ENCODE measurements at places on chromosomes 4 and X. TPM values are rescaled to one million over a fixed set of nuclear protein-coding genes. Genes with fewer than 3 reads are reported as not detected.

Gene GPR119
- not detected for total RNA-seq

Gene RNF128
- not detected for total RNA-seq

DNA sequence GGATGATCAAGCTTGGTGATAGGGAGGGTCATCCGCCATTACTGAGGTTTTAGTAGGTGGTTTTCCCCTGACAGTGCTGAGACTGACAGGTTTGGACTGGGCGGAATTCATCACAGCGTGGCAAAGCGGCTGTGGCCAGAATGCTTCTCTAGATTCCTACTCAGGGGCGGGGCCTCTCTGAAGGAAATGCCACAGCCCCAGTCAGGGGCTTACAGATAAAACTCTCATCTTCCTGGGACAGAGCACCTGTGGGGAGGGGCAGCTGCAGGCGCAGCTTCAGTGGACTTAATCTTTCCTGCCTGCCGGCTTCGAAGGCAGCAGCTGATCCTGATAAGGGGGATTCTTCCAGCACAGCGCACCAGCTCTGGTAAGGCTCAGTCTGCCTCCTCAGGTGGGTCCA is 316.7 kb downstream of the RPA4 start:
- no peak for DNase-seq

Gene FGF2
- total RNA-seq, result 4.2 TPM

- DNase-seq, result no peak
Observed at GRCh38 chrX:132199941-132200340, 19.3 kb downstream of the RAP2C start.

DNA sequence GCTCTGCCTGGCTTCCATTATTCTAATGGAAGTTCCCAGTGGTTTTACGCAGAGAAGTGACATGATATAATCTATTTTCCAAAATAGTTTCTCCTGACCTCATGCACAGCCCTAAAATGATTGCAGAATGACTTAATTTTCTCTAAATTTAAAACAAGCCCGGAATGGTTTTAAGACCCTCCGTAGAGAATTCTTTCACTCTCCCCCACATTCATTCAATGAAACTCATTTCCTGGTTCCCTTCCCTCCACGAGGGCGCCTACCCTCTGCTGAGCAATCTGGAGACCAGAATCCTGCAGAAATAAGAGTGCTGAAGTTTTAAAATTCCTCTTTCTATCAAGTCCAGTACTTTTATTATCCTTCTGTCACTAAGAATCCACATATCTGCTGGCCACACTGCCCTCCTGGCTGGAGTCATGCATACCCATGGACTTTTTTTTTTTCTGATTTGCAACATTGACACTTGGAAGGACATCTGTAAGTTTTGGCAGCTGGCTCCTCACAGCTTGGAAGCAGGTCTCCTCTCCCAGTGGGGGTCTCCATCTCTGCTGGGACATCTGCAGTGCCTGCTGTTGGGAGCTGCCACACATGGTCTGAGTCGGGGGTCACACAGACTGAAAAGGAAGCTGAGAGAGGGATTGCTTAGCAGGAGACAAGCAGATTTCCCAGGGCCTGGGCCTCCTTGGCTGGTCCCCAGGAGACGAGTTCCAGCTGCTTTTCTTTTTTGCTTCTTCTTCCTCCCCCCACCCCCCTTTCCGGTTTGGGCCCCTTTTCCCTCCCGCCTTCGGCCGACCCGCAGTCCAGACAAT is 86.1 kb downstream of the SOWAHB start:
- DNase-seq, result no peak

DNA sequence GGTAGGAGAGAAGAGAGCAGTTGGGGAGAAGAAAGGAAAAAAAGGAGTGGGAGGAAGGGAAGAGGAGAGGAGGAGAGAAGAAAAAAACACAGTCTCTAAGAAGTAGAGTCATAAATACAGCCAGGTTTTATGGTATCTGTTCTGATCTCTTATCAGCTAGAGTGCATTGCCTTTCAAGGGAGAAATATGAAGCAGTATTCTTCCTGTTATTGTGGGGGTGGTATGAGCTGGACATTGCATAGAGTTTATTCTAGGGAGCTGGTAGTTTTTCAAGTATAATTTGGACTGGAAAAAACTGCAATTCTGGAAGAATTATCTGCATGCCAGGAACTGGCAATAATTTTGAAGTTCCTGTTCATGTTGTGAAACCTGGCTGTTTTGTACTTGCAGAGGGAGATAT is 54.9 kb upstream of the TAB3 start:
- DNase-seq, result no peak

Gene HTATSF1
- 45.3 TPM for total RNA-seq

Gene STBD1
- total RNA-seq, result not detected

Gene EVC2
- 0.66 TPM for total RNA-seq
